ENCODE measurements at places on chromosomes 4 and X.

DNA sequence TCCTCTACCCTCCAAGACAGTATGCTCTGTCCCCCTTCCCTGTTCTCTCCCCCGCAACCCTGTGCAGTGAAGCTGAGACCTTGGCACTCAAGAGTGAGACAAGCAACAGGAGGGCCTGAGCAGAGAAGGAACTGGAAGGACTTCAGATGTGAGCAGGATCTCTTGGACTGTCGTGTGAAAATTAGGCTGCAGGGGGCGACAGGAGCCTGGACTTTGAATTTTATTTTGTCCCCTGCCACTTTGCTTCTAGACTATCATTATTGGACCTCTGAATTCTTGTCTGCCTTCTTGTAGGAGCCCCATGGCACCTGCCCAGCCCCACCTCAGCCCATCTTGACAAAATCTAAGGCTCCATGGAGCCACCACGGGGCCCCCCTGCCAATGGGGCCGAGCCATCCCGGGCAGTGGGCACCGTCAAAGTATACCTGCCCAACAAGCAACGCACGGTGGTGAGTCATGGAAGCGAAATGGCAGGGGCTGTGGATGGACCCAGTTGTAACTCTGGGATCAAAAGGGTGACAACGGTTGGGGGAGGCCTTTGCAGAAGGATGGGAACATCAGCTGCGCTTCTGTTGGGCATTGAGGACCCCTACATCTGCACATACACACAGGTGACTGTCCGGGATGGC is 1.7 kb downstream of the ARAF start:
- H3K4me3 ChIP-seq, result no peak overlapping the region
- H3K27ac ChIP-seq, result no peak overlapping the region
- DNase-seq, result no peak
- peaks cover 8% of the 10 kb centered on the region for H3K36me3 ChIP-seq

- H3K4me3 ChIP-seq, result no peak overlapping the region
- H3K36me3 ChIP-seq, result no peaks in the 10 kb centered on the region
- H3K4me1 ChIP-seq, result peaks cover 15% of the 10 kb centered on the region
- H3K27ac ChIP-seq, result peak overlapping the region; percentile 78
- DNase-seq, result no peak
Observed at GRCh38 chr4:142474398-142475087, 371.6 kb downstream of the INPP4B start.

DNA sequence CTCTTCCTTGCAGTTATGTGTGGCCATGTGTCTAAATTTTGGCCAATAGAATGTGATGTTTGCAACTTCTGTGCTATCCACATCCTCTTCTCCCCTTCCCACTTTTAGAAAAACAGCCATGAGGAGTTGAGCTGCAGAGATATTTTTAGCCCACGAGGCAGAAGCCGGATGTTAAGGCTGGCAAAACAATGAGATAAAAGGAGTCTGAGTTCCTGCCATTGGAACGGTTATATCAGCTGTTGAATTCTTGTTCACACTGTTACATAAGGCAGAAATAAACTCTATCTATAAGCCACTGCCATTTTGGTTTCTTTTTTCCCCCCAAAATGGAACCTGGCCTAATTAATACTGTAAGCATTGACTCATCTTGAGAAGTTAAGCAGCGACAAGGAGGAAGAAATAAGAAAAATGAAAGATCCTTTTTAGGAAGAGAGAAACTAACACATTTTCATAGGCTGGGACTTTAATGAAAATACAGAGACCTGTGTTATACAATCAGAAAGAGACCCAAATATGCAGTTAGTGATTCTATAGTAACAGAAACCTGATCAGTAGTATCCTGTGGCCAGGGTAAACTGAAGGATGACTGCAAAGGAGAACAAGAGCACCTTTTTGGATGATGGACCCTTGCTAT is 200.5 kb downstream of the INPP4B start:
- no peaks in the 10 kb centered on the region for H3K27me3 ChIP-seq
- no peak for DNase-seq
- no peak overlapping the region for H3K4me3 ChIP-seq
- H3K4me1 ChIP-seq, result no peaks in the 10 kb centered on the region
- H3K27ac ChIP-seq, result no peak overlapping the region

GRCh38 chr4:112853662-112854256 is 195.7 kb upstream of the ANK2 start:
- H3K27me3 ChIP-seq, result no peaks in the 10 kb centered on the region
- peaks cover 3% of the 10 kb centered on the region for H3K4me1 ChIP-seq

- H3K27ac ChIP-seq, result no peak overlapping the region
- H3K36me3 ChIP-seq, result no peaks in the 10 kb centered on the region
- no peak overlapping the region for H3K4me3 ChIP-seq
- H3K4me1 ChIP-seq, result no peaks in the 10 kb centered on the region
- no peaks in the 10 kb centered on the region for H3K27me3 ChIP-seq
Observed at GRCh38 chr4:76354517-76355473, 48.3 kb downstream of the STBD1 start.

DNA sequence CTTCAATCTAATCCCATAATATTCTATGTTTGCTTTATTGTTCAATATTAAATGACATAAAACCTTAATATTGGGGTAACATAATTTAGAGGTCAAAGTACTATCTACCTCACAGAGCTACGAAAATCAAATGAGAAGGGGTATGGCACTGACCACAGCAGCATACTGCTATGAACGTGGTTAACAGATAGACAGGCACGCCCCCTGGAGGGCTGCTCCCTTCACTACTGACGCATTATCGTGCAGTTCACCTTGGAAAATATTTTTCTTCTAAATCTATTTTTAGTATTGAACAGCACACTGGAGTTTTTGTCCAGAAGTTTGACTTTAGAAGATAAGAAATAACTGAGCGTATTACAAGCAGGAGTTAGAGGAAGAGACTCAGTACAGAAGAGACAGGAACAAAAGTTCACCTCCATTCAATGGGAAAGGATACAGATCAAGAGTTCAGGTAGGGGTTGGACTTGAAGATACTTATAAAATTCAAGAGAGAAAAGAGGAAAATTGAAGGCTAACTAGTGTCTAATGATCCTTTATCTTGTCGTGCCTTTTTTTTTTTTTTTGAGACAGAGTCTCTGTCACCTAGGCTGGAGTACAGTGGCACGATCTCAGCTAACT is 22.7 kb downstream of the MAP9 start:
- no peaks in the 10 kb centered on the region for H3K36me3 ChIP-seq
- H3K27me3 ChIP-seq, result no peaks in the 10 kb centered on the region
- no peaks in the 10 kb centered on the region for H3K4me1 ChIP-seq
- H3K27ac ChIP-seq, result no peak overlapping the region
- no peak for DNase-seq

GRCh38 chrX:30659421-30659820 is 6.2 kb downstream of the GK start:
- no peak for DNase-seq
- no peaks in the 10 kb centered on the region for H3K36me3 ChIP-seq
- no peaks in the 10 kb centered on the region for H3K27me3 ChIP-seq
- H3K4me1 ChIP-seq, result peaks cover 5% of the 10 kb centered on the region
- H3K4me3 ChIP-seq, result no peak overlapping the region
- H3K27ac ChIP-seq, result no peak overlapping the region

DNA sequence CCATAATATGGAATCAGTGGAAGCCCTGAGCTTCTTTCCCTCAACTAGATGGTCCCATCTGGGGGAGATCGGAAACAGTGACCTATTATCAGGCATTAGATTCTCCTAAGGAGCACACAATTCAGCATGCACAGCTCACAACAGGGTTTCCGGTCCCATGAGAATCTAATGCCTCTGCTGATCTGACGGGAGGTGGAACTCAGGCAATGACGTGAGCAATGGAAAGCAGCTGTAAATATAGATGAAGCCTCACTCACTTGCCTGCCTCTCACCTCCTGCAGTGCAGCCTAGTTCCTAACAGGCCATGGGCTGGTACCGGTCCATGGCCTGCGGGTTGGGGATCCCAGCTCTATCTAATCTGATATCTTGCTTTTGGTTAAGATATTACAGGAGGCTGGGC is 88.9 kb downstream of the COX7B2 start:
- H3K4me3 ChIP-seq, result no peak overlapping the region
- no peak overlapping the region for H3K27ac ChIP-seq
- H3K27me3 ChIP-seq, result no peaks in the 10 kb centered on the region
- H3K4me1 ChIP-seq, result no peaks in the 10 kb centered on the region
- DNase-seq, result no peak

DNA sequence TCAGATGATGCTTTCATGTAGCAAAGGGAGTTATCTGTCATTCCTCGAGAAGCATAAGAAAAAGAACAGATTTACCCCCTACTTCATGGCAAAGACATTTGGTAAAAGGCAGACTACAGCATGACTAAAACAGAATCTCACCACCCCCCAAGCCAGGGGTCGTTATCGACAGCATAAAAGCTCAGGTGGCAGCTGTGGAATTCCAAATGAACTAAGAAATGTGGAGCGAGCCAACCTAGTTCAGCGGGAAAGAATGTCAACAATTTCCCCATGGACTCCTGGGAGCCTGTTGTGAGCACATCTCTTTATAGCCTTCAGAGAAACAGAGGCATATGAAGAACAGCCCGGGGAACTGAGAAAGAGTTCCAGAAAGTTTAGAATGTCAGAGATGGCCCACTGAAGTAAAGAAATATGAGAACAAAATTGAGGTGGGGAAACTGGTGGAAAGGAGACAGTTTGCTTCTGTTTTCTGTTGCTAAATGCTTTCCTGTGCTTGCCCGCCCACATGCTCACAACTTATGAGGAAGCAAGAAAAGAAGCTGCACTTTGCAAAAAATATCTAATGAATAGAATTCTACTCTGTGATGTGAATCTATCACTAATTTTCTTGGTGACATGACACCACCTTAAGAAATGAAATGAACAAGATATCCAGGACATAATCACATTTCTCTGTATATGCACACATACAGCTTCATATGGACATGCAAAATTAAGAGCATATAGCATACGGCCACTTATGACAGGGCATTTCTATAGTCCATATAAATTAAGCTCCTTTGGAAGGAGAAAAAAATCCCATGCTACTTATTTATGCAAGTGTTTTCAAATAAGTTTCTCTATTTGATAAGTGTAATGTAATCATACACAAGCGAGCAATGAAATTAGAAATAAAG is 135.3 kb upstream of the MID1 start:
- no peaks in the 10 kb centered on the region for H3K27me3 ChIP-seq
- no peaks in the 10 kb centered on the region for H3K36me3 ChIP-seq
- H3K4me3 ChIP-seq, result no peak overlapping the region
- DNase-seq, result no peak
- H3K27ac ChIP-seq, result no peak overlapping the region

GRCh38 chrX:1679238-1679637 is 64.4 kb downstream of the ASMT start:
- H3K4me1 ChIP-seq, result no peaks in the 10 kb centered on the region
- no peak overlapping the region for H3K4me3 ChIP-seq
- H3K36me3 ChIP-seq, result no peaks in the 10 kb centered on the region
- H3K27me3 ChIP-seq, result no peaks in the 10 kb centered on the region

DNA sequence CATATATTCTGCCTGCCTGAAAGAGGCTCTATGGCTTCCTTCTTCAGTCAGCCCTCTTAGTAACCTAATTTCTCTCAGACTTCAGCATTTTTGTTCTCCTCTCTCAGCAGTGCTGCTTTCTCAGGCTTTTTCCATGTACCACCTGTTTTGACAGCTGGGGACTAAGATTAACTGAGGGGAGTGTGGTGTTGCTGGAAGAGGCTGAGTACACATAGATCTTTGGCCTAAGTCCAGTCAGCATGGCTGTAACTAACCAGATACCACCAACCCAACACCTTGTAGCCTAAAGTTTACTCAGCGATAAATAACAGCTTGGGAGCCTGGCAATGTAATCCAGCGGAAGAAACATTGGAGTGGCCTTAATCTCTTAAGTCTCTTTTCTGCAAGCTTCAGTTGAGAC is 85.5 kb downstream of the RTL3 start:
- no peak overlapping the region for H3K4me3 ChIP-seq
- H3K36me3 ChIP-seq, result no peaks in the 10 kb centered on the region
- H3K27ac ChIP-seq, result no peak overlapping the region
- no peaks in the 10 kb centered on the region for H3K4me1 ChIP-seq
- DNase-seq, result no peak

DNA sequence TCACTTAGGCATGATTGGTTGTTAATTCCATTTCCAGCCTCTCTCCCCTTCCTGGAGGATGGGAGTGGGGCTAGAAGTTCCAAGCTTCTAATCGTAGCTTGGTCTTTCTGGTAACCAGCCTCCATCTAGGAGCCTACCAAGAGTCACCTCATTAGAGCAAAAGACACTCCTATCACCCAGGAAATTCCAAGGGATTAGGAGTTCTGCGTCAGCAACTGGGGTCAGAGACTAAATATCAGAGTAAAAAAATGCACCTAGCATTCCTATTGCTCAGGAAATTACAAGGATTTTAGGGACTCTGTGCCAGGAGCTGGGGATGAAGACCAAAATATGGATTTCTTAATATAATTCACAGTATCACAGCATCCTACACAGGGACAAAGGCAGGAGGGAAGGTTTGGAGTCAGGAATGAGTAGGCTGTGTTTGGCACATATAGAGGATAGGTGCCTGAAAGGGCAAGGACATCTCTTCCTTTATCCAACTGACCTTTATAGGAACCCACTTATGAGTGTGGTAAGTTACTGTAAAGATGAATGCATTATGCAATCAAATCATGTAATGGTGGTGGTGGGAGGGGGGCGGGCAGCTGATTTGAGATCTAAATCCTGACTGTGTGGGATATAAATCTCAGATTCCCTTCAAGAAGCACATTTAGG is 30.5 kb upstream of the LIMCH1 start:
- H3K36me3 ChIP-seq, result no peaks in the 10 kb centered on the region
- H3K4me3 ChIP-seq, result no peak overlapping the region
- H3K4me1 ChIP-seq, result peaks cover 7% of the 10 kb centered on the region
- DNase-seq, result no peak
- H3K27ac ChIP-seq, result no peak overlapping the region
- no peaks in the 10 kb centered on the region for H3K27me3 ChIP-seq

GRCh38 chrX:114152801-114153200 is 431.1 kb upstream of the HTR2C start:
- H3K4me3 ChIP-seq, result no peak overlapping the region
- no peak overlapping the region for H3K27ac ChIP-seq
- no peaks in the 10 kb centered on the region for H3K4me1 ChIP-seq
- no peaks in the 10 kb centered on the region for H3K36me3 ChIP-seq
- DNase-seq, result no peak

GRCh38 chr4:185464183-185464582 is 7.3 kb downstream of the CCDC110 start:
- H3K4me3 ChIP-seq, result no peak overlapping the region

DNA sequence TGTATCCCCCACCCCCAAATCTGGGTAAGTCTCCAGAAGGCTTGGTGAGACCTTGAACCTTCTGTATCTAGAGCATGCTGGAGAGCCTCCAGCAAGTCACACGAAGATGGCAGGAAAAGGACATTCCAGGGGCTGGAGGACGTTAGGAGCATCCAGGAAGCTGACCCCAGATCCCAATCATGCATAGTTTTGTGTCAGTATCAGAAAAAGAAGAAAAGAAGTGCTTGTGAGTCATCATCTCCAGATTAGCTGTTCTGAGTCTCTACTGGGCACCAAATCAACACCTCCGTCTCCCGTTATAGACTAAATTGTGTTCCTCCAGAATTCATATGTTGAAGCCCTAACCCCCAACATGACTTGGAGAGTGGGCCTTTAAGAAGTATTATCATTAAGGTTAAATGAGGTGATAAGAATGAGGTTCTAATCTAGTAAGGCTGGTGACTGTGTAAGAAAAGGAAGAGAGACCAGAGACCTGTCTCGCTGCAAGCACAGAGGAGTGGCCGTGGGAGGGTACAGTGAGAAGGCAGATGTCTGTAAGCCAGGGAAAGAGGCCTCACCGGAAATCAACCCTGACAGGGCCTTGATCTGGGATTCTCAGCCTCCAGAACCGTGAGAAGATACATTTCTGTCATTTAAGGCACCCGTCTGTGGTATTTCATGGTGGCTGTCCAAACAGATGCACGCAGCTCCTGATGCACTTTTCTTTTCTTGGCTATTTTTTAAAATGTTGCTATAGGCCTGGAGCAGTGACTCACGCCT is 38.1 kb upstream of the CLDN24 start:
- no peaks in the 10 kb centered on the region for H3K27me3 ChIP-seq
- no peak for DNase-seq
- H3K4me1 ChIP-seq, result peaks cover 43% of the 10 kb centered on the region
- no peaks in the 10 kb centered on the region for H3K36me3 ChIP-seq
- no peak overlapping the region for H3K4me3 ChIP-seq

All from esophagus squamous epithelium (tissue), 5 donors.